ELF-1 (cell line): ENCODE measurements at places on chromosomes 2 and 18.

GRCh38 chr2:102975996-102976975, 214.5 kb downstream of the TMEM182 start:
- DNase-seq: peak; percentile 45

GRCh38 chr2:235845245-235845644, 322.9 kb downstream of the GBX2 start:
- no peak for DNase-seq

DNA sequence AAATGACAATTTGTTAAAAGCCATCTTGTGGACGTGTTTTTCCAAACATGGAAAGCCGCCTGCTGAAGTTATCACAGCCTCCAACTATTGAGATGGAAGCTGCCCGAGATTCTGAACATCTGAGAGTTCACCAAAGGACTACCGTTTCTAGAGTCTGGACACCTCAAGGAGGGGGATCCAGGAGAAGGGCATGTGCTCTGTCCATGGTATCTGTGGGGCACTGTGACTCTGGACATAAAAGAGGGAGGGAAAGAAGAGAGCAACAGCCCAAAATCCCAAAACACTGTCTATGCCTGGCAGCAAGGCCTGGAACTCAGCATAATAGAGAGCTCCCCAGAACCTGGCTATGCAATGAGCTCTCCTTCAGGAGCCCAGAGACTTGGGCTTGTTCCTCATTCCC, 319.9 kb downstream of the EN1 start:
- DNase-seq: no peak

- DNase-seq: no peak
Observed at GRCh38 chr2:153880926-153881325, 9.2 kb downstream of the GALNT13 start.

DNA sequence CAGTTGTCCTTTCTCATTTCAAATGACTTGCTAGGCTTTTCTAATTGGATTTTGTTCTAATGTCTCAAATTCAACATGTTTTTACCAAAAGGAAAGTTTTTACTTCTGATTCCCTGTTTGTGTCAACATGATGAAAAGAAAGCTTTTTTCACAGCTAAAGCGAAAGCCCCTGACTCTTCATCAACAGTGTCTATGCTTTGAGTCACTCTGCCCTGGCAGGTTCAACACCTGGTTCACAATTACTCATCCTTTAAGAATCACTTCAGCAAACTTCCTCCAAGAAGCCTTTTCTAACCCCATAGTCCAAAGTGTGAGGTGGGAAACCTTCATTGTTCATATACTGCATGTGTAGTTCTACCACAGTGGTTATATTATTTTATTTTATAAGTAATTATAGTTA, 7.6 kb upstream of the DSG2 start:
- no peak for DNase-seq

DNA sequence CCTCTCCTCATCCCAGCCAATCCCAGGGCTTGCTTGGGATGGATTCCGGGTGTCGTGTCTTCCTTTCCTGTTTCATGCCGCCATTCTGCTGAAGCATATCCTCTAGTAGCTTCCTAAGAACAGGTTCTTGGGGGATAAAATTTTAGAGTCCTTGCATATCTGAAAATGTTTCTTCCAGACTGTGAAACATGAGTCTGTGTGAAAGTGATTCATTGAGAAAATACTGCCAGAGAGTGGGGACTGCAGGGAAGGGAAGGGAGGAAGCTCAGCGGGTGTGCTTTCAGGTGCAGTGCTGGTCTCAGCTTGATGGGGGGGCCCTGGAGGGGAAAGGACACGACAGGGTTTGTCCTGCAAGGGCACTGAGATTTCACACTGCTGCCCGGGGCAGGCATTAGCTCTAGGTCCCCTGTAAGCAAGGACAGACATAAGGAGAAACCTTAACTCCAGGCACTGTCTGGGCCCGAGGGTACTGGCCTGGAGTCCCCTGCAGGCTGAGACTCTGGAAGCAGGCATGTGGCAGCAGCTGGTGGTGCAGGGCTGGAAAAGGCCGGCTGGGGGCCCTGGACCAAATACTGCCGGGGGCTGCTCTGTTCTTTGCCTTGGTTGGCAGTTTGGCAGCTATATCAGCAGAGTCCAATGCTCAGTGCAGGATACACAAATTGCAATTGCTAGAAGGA, 97.6 kb upstream of the HS6ST1 start:
- DNase-seq: peak; percentile 79

DNA sequence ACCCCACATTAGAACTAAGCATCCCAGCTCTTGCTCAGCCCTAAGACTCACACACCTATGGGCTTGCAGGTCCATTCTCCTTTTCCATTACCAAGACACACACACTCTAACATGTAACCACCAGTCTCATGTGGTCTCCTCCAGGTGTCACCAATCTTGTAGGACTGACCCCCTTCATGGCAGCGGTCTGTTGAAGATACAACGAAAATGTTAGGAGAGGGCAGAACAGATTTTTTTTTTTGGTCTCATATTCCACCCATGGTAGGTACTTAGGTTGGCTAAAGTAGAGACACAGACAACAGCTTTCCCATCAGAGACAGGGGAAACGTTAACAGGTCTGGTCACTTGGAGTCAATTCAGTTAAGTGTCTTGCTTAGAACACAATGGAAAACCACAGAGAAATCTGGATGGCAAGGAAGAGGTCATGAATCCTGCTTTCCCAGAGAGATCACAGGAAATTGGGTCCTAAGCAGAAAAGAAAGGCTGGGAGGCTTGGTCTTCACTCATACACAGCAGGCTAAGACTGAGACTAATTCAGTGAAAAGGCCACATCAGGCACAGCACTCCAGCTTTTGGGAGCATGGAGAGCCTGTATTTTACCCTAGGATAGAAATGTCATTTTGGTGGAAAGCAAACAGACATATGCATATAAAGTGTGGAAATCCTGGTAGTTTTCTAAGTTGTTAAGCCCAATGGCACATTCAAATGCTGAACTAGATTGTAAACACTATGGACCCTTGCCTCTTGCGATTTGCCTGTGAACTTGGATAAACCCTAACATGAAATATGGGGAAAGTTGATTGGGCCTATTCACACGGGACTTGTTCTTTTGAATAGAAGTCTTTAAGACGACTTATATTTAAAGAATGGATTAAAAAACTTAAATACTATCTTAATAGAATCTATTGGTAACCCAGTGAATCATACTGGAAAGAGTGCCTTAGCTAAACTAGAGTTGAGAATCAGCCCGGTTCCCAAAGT, 3.8 kb downstream of the FN1 start:
- no peak for DNase-seq

DNA sequence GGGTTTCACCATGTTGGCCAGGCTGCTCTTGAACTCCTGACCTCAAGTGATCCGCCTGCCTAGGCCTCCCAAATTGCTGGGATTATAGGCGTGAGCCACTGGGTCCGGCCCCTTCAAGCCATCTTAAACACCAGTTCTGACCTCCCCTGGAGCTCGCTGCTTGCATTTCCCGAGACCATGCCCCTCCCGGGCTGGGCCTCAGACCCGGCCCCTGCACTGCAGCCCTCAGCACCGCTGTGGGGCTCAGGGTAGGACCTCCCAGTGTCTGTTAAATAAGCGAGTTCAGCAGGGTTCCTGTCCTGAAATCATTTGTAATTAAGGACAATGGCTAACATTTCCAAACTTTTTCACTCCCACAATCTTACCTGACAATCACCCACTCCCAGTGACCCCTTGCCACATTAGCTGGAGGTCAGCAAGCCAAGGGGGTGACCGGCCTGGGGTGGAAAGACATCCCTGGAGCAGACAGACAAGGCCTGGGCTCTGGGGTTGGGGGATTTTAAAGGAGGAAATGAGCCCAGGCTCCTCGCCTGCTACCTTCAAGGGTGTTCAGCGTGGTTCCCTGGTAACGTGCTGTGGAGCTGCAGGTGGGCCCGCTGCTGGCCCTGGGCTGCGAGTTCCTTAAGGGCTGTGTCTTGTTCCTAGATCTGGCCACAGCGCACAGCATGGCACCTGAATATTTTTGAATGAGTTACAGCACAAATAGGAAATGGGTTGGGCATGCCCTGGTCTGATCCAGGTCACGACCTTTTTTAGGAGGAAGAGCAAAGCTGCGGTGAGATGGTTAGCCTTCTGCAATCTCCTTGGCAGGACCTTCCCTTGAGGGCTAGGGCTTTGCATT, 15.1 kb downstream of the CYS1 start:
- no peak for DNase-seq

GRCh38 chr18:48002933-48003365, 72.5 kb upstream of the SMAD2 start:
- DNase-seq: peak; percentile 91

DNA sequence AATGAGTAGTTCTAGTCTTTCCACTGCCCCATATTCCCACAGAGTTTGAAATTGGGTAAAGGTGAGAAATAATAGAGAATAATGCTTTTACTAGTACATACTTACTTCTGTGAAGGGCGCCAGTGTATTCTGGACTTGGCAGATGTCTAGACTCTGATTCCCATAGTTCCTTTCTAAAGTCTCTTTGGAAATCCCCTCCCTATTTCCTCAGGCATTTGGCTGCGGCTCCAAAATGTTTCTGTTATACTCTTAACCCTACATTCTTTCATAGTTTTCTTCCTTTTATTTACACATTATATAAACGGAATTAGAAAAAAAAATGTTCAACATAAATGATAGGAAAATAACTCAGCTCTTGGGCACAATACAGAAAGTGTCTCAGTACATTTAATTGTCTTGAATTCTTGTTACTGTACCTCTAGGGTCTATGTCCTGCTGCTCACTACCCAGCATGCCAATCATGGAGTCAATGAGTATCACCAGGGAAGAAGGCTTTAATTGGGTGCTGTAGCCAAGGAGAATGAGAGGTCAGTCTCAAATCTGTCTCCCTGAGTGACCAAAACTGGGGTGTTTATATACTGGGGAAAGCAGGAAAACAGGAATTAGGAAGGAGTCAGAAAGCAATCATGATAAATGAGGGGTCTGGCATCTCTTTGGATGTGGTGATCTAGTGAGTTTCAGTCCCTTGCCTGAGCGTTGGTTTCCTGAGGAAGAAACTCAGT, 147.8 kb upstream of the MMADHC start:
- DNase-seq: no peak

GRCh38 chr2:173164396-173164795, 88.8 kb downstream of the MAP3K20 start:
- DNase-seq: no peak

GRCh38 chr2:97688062-97688827, 18.7 kb downstream of the C2orf92 start:
- no peak for DNase-seq
